DMS79 (cell line): ENCODE measurements at places on chromosomes 3 and 15.
A peak's percentile ranks its signal among the peaks of the same experiment; 100 is the strongest.

DNA sequence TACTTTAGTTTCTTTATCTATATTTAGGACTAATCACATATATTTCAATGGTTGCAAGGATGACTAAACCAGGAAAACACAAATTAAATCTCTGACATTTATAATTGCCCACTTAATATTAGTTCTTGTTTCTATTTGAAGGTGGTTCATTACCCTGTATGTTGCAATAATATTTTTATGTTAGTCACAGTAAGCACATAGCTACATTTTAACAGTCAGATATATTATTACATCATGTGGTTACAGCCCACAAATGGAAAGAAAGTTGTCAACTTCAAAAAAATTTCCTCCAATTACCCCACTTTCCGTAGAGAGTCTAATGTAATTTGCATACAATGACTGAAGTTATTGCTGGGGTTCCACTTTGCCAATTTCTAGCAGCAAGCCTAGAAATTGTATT lies 114.6 kb downstream of the TUSC7 start:
- no peak for DNase-seq

DNA sequence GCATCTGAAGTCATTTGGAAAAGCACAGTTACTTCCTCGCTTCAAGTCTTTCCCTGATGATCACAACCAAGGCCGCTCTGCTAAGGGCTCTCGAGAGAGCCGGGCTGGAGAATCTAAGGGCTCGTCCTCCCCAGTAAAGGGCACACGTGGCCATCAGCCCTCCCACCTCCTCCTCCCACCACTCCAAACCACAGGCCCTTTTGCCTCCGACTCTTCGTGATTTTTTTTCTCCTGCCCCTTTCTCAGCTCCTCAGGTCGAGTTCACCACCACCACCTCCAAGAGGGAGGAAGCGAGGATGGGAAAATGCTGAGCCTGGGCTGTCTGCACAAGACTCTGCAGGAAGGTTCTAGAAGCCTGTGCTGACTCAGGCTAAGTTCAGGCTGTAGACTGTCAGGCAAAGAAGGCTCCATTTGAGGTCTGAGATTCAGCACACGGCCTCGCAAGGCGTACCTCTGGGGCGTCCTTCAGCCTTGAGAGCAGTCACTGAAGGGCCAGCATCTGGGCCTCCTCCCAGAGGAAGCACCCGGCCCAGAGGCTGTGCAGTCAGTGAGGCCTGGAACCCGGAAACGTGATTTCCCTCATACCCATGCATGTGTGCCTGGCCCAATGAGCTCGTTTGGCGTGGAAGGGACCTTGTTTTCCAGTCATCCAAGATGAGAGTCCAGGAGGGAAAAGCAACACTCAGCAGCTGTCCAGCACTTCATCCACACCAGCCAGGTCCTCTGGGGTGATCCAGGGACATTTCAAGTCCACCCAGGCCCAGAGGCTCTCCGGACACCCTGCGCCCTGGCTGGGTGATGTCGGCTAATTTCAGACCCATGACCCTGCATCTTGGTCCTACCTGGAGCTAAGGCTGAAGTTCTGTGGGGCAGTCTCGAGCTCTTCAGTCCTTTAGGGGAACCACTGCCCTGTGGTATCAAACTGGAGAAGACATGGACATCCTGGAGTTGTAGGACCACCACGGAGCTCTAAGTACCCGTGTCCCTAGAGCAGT lies 196.8 kb downstream of the XXYLT1 start:
- no peak for DNase-seq

- DNase-seq: no peak
Observed at GRCh38 chr15:100833417-100834389, 45.9 kb upstream of the ALDH1A3 start.

DNA sequence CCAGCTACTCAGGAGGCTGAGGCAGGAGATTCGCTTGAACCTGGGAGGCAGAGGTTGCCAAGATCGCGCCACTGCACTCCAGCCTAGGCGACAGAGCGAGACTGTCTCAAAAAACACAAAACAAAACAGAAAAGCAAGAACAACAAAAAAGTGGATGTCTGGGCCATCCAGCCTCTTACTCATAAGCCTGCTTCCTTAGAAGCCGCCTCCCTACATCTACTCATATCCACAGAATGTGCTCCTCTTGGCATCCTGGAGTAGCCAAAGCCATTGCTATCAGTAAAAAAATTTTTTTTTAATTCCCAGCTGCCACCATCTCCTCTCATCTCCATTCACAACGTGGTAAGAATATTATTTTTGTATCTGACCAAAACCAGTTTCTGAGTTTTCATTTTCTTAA lies 10.8 kb downstream of the ZSCAN2 start:
- no peak for DNase-seq

DNA sequence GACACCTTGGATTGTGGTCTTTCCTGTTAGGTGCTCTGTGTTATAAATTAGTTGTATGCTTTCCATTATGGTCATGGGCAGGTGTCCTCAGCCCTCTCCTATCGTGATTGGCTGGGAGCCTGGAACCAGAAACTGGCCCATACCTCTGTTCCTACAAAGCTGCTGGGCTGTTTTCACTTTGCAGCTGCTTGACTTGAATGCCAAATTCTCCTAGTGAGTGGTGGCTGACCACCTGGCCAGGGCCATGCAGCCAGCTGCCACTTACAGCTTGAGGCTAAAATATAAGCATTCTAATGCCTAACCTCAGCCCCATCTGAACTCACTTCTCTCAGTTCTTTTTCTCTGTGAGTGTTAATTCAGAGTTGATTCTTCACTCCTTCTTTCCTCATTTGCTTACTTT lies 239.3 kb upstream of the GBE1 start:
- no peak for DNase-seq

DNA sequence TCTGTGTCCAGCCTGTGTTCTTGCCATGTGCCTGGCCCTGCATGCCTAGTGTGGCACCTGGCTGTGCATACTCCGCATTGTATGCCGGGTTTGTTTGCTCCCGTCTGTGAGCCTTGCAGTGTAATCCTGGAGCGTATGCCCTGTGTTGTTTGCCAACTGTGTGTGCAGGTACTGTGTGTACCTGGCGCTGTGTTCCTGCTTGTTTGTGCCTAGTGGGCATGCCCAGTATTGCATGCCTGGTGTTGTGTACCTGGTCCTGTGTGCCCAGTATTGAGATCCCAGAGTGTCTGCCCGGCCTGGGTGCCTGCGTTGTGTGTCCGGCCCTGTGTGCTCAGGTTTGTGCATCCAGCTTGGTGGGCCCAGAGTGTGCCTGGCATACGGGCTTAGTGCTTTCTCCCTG lies 54.5 kb upstream of the CHRNA7 start:
- no peak for DNase-seq

DNA sequence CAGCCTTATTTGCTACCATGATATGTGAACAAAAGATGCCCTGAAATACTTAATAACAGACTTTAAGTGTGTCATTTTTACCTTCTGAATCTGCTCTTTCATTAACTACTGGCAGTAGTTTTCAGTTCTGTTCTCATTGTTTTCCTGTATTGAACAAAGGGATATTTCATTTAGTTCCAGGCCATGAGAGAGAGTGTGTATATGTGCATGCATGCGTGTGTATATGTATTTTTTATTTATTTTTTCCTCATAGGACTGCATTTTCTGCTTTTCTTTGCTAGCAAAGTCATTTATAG lies 46.8 kb upstream of the CRTC3 start:
- DNase-seq: no peak

DNA sequence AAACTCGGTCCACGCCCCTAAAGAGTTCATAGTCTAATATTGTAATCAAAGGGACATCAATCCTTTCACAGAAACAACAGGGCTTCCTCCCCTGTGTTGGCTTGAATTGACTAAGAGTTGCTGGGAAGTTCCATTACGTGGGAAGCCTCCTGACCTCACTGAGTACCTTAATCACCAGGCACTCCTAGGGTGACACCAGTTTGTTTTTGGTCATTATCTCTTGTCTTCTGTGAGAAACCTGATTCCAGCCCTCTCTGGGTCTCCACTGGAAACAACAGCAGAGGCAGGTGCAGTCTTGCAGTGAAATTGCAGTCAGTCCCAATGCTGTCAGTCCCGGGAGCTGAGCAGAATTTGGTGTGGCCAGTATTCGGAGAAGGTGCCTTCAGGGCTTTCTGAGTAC lies 55.4 kb downstream of the BOC start:
- DNase-seq: no peak

DNA sequence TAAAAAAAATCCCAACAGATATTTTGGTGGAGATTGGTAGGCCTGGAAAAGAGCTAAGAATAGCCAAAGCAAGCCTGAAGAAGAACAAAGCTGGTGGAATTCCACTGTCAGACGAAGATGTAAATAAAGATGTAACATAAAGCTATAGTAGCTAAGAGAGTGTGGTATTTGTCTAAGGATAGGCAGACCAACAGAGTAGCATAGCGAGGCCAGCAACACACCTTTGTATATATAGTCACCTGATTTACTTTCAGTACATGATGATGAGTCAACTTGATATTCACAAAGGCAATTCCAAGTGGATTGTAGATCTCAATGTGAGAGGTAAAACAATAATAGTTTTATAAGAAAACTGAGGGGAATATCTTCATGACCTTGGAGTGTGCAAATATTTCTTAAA lies 53.6 kb upstream of the SYN2 start:
- DNase-seq: no peak

DNA sequence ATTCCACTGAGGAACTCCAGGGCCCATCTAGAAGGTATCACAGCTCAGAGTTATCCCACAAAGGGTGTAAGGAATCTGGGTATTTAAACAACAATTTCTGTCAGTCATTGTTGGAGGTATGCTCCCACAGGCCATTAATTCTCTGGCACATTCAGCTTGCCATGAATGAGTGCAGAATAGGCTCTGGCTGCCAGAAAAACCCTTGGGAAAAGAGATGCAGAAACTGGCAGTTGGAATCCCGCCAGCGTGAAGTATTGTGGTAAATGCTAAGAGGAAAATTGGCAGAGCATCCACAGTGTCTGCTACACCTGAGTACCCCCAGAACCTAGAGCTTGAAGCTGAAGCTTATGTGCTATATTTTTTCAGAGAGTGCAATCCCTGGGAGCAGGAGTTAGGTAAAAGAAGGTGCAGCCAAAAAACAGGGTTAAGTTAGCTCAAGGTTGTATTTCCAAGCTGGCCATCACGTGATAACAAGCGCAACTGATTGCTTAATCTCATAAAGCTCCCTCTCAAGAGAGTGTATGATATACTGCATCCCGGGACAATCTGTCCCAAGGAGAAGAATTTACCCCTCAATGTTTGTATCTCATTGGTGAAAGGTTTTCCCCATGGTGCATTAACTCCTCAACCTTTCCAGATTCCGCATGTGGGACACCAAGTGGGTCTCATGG lies 94.2 kb upstream of the ACP3 start:
- peak; percentile 97 for DNase-seq

DNA sequence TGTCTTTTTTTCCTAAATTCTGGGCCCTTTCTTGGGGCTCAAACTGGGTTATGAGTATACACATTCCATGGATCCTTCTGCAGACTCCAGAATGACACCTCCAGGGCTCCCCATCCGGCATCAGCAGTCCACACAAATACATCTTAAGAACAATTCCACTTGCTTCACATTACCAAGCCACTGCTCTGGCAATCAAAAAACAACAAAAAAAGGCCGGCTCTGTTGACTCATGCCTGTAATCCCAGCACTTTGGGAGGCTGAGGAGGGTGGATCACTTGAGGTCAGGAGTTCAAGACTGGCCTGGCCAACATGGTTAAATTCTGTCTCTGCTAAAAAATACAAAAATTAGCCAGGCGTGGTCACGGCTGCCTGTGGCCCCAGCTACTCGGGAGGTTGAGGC lies 49.9 kb upstream of the LPP start:
- no peak for DNase-seq

- no peak for DNase-seq
Observed at GRCh38 chr15:49495993-49496753, 73.1 kb downstream of the FGF7 start.

DNA sequence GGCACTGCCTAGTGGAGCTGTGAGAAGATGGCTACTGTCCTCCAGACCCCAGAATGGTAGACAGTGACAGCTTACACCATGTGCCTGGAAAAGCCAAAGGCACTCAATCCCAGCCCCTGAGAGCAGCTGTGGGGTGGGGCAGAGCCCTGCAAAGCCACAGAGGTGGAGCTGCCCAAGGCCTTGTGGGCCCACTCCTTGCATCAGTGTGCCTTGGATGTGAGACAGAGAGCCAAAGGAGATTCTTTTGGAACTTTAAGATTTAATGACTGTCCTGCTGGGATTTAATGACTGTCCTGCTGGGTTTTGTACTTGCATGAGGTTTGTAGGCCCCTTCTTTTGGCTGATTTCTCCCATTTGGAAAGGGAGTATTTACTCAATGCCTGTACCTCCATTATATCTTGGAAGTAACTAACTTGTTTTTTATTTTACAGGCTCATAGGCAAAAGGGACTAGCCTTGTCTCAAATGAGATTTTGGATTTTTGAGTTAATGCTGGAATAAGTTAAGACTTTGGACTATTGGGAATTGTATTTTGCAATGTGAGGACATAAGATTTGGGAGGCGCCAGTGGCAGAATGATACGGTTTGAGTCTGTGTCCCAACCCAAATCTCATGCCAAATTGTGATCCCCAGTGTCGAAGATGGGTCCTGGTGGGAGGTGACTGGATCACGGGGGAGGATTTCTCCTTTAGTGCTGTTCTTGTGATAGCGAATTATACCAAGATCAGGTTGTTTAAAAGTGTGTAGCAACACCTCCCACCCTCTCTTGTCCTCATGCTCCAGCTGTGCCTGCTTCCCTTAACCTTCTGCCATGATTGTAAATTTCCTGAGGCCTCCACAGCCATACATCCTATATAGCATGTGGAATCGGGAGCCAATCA lies 80.4 kb downstream of the MYO5A start:
- DNase-seq: no peak

- DNase-seq: no peak
Observed at GRCh38 chr3:193229851-193230420, 11.1 kb upstream of the PLAAT1 start.

GRCh38 chr3:56825567-56826438 lies 24.1 kb upstream of the ARHGEF3 start:
- DNase-seq: no peak

GRCh38 chr3:50671331-50671730 lies 3.4 kb upstream of the DOCK3 start:
- DNase-seq: peak; percentile 94

DNA sequence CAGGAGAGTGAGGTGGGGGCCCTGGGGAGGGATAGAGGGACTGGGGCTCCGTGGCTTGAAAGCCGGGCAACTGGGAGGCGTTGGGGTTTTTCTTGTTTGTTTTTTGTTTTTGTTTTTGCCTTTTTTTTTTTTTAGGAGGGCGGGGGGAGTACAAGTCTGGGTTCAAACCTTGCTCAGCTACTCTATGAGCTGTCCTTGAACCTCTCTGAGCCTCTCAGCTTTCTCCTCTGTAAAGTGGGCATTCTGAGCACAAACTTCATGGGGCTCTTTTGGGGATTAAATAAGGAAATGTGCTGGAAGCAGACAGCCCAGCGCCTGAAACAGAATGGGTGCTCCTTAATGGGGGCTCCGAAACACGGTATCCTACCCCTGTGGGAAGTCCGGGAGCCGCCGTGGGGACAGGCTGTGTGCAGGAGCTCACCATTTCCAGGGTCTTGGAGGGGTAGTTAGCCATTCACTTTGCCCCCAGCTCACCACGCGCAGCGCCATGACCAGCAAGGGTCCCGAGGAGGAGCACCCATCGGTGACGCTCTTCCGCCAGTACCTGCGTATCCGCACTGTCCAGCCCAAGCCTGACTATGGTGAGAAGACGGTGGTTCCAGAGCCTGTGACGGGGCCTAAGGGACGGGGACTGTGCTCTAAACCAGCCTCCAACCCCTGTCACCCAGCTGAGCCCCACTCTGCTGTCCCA lies 388 bp downstream of the ACY1 start:
- DNase-seq: no peak
